ENCODE measurements at places on chromosomes 7 and 10. TPM values are rescaled to one million over a fixed set of nuclear protein-coding genes. Genes with fewer than 3 reads are reported as not detected.
A peak's percentile ranks its signal among the peaks of the same experiment; 100 is the strongest.

Gene LRRN3
- 43.7 TPM for total RNA-seq

DNA sequence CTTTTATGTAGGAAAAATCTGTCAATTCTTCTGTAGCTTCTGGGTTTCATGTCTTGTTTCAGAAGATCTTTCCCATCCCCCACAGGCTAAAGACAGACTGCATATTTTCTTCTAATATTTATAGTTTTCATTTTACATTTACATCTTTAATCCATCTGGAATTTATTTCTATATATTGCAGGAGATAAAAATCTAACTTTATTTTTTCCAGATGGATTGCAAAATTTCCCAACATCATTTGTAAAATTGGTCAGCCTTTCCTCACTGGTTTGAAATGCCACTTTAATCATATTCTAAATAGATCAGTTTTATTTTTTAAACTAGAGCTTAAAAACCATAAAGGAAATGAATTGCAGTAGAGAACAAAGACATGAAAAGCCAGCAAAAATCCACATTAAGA is 46.9 kb downstream of the TMEM26 start:
- peaks cover 7% of the 10 kb centered on the region for H3K4me1 ChIP-seq
- no peak for DNase-seq
- H3K27me3 ChIP-seq: no peaks in the 10 kb centered on the region
- H3K27ac ChIP-seq: no peak overlapping the region
- H3K4me3 ChIP-seq: no peak overlapping the region
- H3K36me3 ChIP-seq: no peaks in the 10 kb centered on the region

DNA sequence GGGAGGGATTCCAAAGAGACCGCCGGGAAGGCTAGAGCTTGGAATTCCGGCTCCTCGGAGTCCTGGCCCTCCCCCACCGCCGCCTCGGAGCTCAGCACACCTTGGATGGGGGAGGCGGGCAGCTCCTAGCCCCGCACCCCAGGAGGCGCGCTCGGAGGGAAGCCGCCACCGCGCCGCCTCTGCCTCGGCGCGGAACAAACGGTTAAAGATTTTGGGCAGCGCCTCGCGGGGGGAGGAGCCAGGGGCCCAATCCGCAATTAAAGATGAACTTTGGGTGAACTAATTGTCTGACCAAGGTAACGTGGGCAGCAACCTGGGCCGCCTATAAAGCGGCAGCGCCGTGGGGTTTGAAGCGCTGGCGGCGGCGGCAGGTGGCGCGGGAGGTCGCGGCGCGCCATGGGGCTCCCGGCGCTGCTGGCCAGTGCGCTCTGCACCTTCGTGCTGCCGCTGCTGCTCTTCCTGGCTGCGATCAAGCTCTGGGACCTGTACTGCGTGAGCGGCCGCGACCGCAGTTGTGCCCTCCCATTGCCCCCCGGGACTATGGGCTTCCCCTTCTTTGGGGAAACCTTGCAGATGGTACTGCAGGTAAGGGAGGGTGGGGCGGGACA is at the start of gene CYP26A1:
Gene CYP26A1 (plus strand): TSS at position 355 of the 608 bp plus-strand sequence. CDS start 42 bp downstream, at position 397.
- H3K36me3 ChIP-seq: no peaks in the 10 kb centered on the region
- H3K4me1 ChIP-seq: peaks cover 9% of the 10 kb centered on the region
- DNase-seq: peak; percentile 53
- H3K27me3 ChIP-seq: peaks cover 80% of the 10 kb centered on the region
- no peak within 1 kb of the TSS for H3K27ac ChIP-seq

Gene DLX6
- total RNA-seq: not detected

DNA sequence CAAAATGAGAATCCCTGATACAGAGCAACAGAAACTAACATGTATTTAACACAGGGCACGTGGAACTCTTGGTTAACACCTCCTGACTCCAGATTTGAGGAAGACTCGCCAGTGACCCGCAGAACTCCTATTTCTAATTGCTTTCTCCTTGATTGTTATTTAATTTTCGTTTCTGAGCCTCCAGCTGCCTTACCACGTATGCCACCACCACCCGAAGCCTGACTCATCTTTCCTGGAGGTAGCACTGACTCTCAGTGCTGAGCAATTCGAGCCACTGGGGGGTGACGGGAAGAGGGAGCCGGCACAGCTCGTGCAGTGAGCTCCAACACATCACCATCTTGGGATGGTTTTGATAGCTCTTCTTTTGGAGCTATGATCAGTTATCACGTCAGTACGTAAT is 273.9 kb upstream of the MGMT start:
- H3K27me3 ChIP-seq: no peaks in the 10 kb centered on the region
- no peak overlapping the region for H3K4me3 ChIP-seq
- DNase-seq: no peak
- no peaks in the 10 kb centered on the region for H3K4me1 ChIP-seq
- no peaks in the 10 kb centered on the region for H3K36me3 ChIP-seq

DNA sequence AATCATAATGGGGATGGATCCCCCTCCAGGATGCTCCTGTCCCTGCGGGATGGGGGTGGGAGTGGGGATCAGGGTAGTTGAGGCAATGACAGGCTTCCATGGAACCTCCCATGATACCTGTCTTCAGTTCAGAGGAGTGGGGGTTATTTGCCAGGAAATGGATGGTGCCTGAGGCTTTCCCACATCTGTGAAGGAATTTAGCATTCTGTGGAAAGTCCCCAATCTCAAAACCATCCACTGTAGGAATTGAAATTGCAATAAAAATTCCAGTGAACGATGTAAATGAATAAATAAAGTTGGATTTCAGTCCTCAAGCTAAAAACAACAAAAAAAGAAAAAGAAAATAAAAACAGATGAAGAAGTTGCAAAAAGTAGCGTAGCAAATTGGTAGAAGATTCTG is 81.9 kb downstream of the CHRM2 start:
- H3K27ac ChIP-seq: no peak overlapping the region
- peaks cover 10% of the 10 kb centered on the region for H3K36me3 ChIP-seq
- H3K4me1 ChIP-seq: peaks cover 5% of the 10 kb centered on the region
- H3K27me3 ChIP-seq: no peaks in the 10 kb centered on the region
- no peak overlapping the region for H3K4me3 ChIP-seq

Gene PRLHR
- total RNA-seq: not detected

Gene PSMA2
- total RNA-seq: 54.0 TPM

Gene TUBAL3
- total RNA-seq: not detected

Gene ZNF488
- total RNA-seq: 0.15 TPM

DNA sequence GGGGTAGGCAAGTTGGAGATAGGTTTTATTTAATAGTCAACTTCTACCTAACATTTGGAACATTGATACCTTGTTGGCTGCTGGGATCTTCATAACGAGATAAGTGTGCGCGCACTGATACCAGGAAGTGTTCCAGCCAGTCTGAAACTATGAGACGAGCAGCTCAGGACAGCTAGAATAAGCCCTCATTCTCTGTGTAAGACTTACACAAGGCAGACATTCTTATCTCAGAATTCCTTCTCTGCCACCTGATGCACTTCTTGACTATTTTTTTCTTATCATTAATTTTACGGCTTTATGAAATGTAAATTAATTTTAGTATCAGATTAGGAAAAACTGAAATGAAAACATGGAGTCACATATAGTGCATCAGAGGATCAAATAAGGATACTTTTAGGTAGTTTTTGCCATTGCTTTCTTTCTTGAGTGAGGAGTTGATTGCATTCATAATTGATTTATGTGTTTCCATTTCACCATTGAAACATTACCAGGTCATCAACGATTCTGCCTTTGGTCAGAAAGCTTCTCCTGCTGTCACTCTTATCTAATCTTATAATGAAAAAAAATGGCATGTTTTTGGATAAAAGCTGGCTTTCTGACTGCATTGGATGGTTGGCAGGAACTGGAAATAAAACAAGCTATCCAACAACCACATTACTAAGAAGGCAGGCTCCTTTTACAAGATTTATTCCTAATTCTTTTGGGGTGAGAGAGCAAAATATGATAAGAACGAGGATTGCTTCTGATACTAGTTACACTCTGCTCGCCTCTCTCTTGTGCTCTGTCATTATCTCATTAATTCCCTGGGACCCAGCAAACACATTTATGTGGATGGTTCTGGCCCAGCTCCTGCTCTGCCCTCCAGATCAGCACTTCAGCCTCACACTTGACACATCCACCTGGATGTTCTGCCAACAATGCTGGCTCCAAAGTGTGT is 40.4 kb upstream of the ABCB5 start:
- H3K27me3 ChIP-seq: no peaks in the 10 kb centered on the region
- H3K36me3 ChIP-seq: no peaks in the 10 kb centered on the region
- H3K27ac ChIP-seq: no peak overlapping the region
- DNase-seq: no peak
- H3K4me3 ChIP-seq: no peak overlapping the region
- H3K4me1 ChIP-seq: peaks cover 11% of the 10 kb centered on the region

Gene GATA3
- 3.4 TPM for total RNA-seq

DNA sequence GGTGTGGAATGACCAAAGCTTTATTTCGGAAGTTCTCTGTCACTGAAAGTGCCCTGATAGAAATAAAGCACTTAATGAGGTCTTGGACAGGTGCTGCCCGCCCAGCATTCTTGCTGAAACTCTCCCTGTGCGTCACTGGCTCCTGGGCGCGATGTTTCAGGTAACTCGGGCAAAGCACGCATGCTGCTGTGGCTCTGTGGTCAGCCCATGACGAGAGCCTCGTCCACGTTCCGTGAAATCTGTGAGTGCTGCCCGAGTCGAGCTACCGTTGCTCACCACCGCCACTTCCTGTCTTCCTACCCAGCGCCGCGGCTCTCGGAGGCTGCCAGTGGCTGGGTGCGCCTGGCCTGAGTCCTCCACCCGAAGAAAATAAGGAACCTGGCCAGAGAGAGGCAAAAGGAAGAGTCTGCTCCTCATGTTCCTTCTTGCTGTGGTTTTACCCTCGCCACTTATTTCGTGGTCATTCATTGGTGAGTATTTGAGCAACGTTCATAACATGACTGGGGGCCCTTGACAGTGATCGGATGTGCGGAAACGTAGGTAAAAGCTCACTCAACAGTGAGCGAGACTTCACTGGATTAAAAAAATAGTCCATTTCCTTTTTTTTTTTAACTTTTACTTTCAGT is 95.5 kb downstream of the MAP3K8 start:
- H3K27me3 ChIP-seq: no peaks in the 10 kb centered on the region
- no peaks in the 10 kb centered on the region for H3K36me3 ChIP-seq
- H3K4me1 ChIP-seq: no peaks in the 10 kb centered on the region
- H3K27ac ChIP-seq: no peak overlapping the region

GRCh38 chr7:50329775-50330174 is 25.3 kb downstream of the IKZF1 start:
- DNase-seq: no peak
- H3K4me1 ChIP-seq: peaks cover 25% of the 10 kb centered on the region
- H3K27ac ChIP-seq: no peak overlapping the region
- no peaks in the 10 kb centered on the region for H3K36me3 ChIP-seq
- no peak overlapping the region for H3K4me3 ChIP-seq

GRCh38 chr10:30687698-30688213 is 58.2 kb upstream of the LYZL2 start:
- no peaks in the 10 kb centered on the region for H3K4me1 ChIP-seq
- H3K27ac ChIP-seq: no peak overlapping the region
- H3K4me3 ChIP-seq: no peak overlapping the region
- peak; percentile 78 for DNase-seq
- H3K36me3 ChIP-seq: no peaks in the 10 kb centered on the region

GRCh38 chr10:11207560-11207844 is 189.8 kb downstream of the CELF2 start:
- H3K27me3 ChIP-seq: no peaks in the 10 kb centered on the region
- peaks cover 26% of the 10 kb centered on the region for H3K4me1 ChIP-seq
- no peak overlapping the region for H3K27ac ChIP-seq
- no peaks in the 10 kb centered on the region for H3K36me3 ChIP-seq
- DNase-seq: no peak
- no peak overlapping the region for H3K4me3 ChIP-seq

Gene PLA2G12B
- total RNA-seq: 0.14 TPM

Gene CALCR
- not detected for total RNA-seq

DNA sequence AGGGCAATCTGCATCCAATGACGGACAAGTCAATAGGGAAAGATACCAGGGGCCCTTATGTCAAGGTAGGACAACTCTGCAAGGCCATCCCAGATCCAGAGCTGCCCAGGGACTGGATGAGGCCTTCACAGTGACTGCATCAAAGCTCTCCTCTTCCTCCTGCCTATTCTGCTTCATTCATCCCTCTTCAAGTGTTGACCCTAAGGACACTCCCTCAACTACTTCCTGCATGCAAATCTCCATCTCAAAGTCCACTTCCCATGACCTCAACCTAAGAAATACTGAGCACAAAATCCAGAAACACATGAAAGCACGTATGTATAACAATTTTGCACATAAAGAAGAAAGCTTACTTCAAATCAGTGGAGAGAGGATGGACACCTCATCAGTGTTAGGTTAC is 182.3 kb downstream of the AVL9 start:
- no peaks in the 10 kb centered on the region for H3K27me3 ChIP-seq
- H3K27ac ChIP-seq: no peak overlapping the region
- H3K36me3 ChIP-seq: peaks cover 7% of the 10 kb centered on the region
- no peak overlapping the region for H3K4me3 ChIP-seq
- no peak for DNase-seq
- no peaks in the 10 kb centered on the region for H3K4me1 ChIP-seq

DNA sequence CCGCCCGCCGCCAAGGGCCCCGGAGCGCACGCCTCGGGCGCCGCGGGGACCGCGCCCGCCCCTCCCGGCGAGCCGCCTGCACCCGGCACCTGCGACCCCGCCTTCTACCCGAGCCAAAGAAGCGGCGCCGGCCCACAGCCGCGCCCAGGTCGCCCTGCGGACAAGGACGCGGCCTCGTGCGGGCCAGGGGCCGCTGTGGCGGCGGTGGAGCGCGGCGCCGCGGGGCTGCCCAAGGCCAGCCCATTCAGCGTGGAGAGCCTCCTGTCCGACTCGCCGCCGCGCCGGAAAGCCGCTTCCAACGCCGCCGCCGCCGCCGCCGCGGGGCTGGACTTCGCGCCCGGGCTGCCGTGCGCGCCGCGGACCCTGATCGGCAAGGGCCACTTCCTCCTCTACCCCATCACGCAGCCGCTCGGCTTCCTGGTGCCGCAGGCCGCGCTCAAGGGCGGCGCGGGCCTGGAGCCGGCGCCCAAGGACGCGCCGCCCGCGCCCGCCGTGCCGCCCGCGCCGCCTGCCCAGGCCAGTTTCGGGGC is 3.5 kb downstream of the UNCX start:
- DNase-seq: no peak
- no peak overlapping the region for H3K4me3 ChIP-seq

- no peak for DNase-seq
- no peaks in the 10 kb centered on the region for H3K27me3 ChIP-seq
- no peak overlapping the region for H3K4me3 ChIP-seq
- H3K27ac ChIP-seq: no peak overlapping the region
- H3K4me1 ChIP-seq: no peaks in the 10 kb centered on the region
These were observed 362.5 kb upstream of the ZMIZ1 start for GRCh38 chr10:78706256-78706655.

Gene ANAPC16
- total RNA-seq: 92.2 TPM

DNA sequence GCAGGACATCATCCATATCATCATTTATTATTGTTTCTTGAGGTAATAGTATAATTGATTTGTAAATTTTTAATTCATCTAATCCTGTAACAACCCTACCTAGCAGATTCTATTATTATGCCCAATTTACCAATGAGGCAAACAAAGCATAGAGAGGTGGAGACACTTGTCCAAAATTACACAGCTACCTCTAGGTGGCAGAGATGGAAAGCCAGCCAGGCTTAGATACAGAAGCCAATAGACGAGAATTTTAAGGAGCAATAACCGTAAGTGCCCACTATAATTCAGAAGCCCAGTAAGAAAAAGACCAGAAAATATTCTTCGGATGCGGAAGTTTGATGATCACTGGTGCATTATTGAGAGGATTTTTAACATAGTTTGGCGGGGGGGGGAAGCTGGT is 54.0 kb downstream of the ANK3 start:
- H3K36me3 ChIP-seq: no peaks in the 10 kb centered on the region
- no peaks in the 10 kb centered on the region for H3K27me3 ChIP-seq
- no peak overlapping the region for H3K27ac ChIP-seq
- no peak overlapping the region for H3K4me3 ChIP-seq
- peaks cover 5% of the 10 kb centered on the region for H3K4me1 ChIP-seq

Gene LDB1
- 109 TPM for total RNA-seq
